Thoracic aorta (tissue), 2 donors: ENCODE measurements at places on chromosomes 16 and 17. TPM values are rescaled to one million over a fixed set of nuclear protein-coding genes. Genes with fewer than 3 reads are reported as not detected.

- no peak for DNase-seq
These were observed 336.1 kb downstream of the CPPED1 start for GRCh38 chr16:12467418-12468210.

DNA sequence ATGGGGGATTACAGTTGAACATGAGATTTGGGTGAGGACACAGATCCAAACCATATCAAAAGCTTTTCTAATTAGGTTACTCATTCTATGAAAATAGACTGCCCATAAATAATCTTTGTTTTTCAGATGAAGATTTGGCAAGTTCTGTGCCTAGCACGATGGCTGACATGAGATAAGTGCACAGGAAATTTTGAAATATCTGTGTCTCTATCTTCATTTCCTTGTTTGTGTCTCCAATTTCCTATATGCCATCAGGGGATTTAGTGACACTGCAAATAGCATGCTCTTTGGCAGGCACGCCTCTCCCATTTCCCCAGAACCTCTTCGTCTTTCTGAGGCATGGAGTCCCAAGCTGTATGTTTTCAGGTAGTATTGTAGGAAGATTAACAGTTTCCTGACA lies 544.6 kb downstream of the CDH13 start:
- DNase-seq = no peak

DNA sequence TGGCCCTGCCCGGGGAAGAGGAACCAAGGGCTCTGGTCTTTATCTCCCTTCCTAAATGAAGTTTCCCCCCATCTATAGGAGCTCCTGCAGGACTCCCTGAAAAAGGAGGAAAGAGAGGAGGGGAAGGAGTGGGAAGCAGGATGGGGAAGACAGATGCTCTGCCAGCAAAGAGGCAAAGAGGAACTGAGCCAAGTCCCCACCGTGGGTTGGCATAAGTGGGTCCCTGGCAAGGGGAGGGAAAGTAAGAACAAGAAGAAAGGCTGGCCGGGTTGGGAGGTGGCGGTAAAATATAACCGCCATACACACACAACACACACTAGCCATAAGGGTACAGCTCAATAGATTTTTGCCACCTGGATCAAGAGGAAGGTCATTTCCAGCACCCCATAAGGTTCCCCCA lies 6.1 kb upstream of the EIF1 start:
- DNase-seq = no peak

DNA sequence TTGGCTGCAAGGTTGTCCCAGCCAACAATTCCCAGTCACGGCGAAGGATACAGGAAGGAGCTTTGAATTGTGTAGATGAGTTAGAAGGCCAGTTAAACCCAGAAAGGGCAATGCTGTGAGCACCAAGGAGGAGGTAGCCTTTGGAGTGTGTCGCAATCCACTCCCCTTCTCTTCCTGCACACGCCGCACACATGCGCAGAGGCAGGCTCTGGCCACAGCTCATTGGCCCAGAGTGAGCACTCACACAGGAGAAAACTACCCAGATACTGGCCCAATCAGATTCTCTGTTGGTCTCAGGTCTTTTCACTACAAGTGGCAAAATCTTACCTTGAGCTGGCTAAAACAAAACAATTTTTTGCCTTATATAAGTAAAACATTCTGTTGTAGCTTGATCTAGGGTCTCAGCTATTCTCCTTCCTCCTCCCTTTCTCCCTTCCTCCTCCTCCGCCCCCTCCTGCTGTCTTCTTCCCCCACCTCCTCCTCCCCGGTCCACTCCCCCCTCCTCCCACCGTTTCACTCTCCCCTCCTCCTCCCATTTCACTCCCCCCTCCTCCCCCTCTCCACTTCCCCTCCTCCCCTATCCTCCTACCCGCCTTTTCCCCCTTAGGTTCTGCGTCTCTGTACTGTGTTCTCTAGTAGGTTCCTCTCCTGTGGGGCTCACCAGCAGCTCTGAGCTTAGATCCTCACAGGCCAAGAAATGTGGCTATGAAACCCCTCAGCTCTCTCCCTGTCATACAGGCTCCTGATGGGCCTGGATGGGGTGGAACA lies 344.9 kb downstream of the CPPED1 start:
- no peak for DNase-seq

DNA sequence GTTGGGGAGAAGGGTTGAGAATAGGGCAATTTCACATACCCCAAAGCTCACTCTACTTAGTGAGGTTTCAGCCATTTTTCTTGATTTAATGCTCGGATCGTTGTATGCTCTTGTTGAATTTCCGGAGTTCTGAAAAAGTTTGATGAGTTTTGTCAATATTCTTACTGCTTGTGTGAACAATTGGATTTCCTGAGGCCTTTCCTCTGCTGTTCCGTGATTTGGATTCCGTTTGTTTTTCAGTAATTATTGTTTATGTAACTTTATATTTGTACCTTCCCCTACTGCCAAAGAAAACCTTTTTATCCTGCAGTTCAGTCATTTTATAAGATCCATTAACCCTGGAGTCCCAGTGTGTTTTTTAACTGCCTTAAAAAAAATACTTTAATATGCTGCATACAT lies 62.9 kb downstream of the PHKB start:
- no peak for DNase-seq

GRCh38 chr17:15271741-15272140 lies 6.6 kb upstream of the PMP22 start:
- no peak for DNase-seq

GRCh38 chr16:11637320-11637719 lies 30.9 kb upstream of the SNN start:
- DNase-seq = no peak

- no peak for DNase-seq
These were observed 44.4 kb downstream of the YPEL2 start for GRCh38 chr17:59375857-59376256.

MAPT gene
- 4.6 TPM for total RNA-seq

CDH15 gene
- not detected for total RNA-seq

UTS2R gene
- not detected for total RNA-seq

OR4D1 gene
- not detected for total RNA-seq

G6PC1 gene
- total RNA-seq = not detected
